ENCODE measurements at places on chromosomes 11 and 22.

DNA sequence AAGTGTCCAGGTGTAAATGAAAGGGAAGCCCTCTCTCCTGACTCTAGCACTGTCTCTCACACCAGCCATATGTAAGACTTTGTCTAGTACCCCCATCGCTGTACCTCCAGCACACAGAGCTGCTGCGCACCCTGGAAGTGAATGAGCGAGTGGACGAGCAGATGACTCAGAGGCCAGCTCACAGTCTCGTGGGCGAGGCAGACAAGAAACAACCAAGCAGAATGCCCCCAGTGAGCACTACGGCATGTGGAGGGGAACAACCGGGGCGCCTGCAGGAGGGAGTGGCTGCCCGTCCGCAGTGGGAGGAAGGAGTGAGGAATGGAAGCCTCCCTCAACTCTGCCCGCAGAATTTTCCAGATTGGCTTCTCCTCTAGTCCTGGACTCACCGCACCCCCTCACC is 46.4 kb downstream of the MCM5 start:
- ATAC-seq = peak; percentile 92

DNA sequence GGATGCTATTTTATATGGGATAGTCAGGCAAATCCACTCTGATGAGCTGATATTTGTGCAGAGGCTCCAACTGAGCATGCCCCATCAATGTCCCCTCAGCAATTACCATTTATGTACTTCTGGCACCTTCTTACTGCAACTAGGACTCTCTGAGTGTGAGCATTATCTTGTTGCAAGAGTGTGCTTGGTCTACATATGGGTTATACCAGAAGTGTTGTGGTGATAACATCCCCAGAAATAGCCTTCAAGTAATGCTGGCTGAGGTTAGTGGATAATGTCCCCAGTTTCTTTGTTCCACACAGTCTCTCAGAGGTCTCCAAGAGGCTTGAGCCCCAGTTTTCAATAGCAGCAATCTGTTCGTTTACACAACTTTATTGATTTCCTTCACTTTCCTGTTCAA is 408.6 kb downstream of the JRKL start:
- no peak for ATAC-seq

DNA sequence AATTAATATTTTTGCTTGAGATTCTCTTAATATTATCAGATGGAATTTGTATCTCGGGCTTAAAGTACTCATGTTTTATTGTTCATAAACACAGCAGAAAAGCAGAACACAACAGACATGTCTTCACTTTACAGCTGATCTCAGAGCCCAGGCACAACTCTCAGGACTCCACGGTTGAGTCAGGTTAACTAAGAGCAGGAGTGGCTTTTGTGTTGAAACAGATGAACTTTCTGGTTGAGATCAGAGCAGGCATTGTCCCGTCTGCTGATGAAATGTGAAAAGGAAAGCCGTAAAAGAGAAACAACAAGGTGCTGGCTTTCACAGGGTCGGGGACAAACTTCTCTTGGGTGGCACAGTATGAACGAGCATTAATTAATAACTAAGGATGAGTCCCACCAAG is 49.0 kb downstream of the JHY start:
- ATAC-seq = no peak

- peak; percentile 29 for ATAC-seq
Observed at GRCh38 chr11:95231881-95232605, 1.0 kb upstream of the SESN3 start.

- no peak for ATAC-seq
Observed at GRCh38 chr22:49667236-49667635, 160.4 kb downstream of the BRD1 start.

- no peak for ATAC-seq
Observed at GRCh38 chr11:100785148-100785983, 98.3 kb downstream of the ARHGAP42 start.

DNA sequence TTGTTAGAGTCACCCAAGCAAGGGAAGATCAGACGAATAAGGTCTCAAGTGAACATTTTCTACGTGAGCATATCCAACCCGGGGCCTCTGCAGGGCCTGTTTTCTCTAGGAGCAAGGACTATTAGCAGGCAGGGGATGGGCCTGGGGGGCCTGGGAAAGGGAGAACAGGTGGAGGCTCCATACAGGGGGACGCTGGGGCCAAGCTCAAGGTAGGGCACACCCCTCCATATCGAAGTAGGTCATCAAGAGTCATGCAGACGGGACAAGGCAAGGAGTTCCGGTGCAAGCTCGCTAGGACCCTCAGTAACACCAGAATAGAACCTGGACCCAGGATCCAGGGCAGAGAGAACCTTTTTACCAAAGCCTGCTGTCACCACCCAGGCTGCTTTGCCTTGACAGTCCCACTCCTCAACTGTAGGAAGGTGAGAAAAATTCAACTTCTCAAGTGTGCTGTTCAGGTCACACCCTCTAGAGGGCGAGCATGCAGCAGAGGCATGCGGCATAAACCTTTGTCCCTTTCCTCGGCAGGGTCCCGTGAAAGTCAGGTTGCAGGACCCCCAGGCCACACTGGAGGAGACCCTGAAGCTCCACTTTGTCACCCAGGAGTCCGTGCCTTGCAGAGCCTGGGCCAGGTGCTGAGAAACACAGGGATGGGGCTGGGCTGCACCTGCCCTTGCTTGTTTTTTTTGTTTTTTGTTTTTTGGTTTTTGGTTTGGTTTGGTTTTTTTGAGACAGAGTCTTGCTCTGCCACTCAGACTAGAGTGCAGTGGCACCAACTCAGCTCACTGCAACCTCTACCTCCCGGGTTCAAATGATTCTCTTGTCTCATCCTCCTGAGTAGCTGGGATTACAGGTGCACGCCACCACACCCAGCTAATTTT is 8.6 kb upstream of the APOBEC3B start:
- ATAC-seq = no peak

- peak; percentile 42 for ATAC-seq
Observed at GRCh38 chr11:104967534-104968354, 630 bp downstream of the CASP4 start.

GRCh38 chr22:20116376-20116950 is 559 bp downstream of the RANBP1 start:
- ATAC-seq = peak; percentile 5

DNA sequence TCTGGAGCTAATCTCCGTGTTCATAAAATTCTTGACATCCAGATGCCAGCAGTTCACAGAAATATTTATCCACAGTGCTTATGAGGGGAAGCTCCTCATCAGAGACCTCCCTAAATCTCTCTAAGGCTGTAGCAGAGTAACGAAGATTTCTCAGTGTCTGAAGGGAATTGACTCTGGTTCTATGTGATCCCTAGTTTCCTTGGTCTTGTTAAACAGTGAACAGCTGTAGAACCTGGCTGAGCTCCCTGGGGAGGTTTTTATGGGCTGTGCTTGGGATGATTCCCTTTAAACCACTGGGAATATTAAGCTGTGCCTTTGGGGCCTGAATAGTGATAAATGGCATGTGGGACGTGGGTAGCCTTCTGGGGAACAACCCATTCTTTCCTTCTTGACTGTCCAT is 43.7 kb upstream of the ARHGAP20 start:
- no peak for ATAC-seq

DNA sequence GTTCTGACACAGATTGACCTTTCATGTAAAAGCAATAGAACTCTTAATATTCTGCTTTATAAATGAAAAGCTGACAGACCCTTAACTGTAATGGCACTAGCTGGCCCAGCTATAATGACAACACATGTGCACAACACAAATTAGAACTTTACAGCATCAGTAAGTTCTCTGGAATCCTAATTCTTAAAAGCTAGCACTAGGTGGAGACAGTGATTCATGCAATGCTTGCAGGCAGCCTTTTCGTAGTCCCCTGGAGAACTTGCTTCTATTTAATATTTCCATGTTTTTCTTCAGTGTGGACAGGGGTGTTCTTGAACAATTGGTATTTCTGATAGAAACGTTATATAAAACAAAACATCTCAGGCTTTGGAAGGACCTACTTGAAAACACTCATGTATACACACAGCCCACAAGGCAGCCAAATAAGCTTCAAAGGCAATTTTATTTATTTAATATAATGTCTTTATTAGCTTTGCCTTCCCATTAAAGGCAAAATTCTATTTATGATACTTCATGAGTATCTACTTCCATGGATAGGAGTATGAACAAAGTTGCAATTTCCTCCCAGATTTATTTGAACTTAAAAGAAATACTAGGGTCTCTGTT is 374.3 kb upstream of the MPPED2 start:
- ATAC-seq = peak; percentile 77

GRCh38 chr11:16781936-16782919 is 43.8 kb downstream of the C11orf58 start:
- ATAC-seq = no peak

- ATAC-seq = no peak
Observed at GRCh38 chr11:127790592-127790991, 790.0 kb upstream of the KIRREL3 start.

GRCh38 chr11:10302359-10302743 is 2.5 kb upstream of the ADM start:
- peak; percentile 9 for ATAC-seq

- peak; percentile 76 for ATAC-seq
Observed at GRCh38 chr11:18721561-18722292, 4.3 kb downstream of the IGSF22 start.

- ATAC-seq = no peak
Observed at GRCh38 chr11:102280245-102280833, 36.9 kb upstream of the BIRC3 start.

DNA sequence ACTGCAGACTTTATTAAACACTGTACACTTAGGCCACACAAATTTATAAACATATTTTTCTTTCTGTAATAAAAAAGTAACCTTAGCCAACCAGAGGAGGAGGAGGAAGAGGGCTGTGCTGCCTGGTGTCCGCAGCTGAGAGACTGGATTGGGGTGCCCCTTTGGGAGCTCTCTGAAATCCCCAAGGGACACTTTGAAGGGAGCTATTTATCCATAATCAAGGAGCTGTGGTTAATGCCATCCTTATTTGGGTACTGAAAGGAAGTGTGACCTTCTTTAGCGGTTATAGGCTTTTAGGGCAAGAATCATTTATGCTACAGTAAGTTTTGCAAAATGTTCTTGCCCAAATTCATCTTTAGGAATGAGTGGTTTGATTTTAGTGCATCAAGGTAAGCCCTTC is 125.8 kb downstream of the RASSF10 start:
- no peak for ATAC-seq

DNA sequence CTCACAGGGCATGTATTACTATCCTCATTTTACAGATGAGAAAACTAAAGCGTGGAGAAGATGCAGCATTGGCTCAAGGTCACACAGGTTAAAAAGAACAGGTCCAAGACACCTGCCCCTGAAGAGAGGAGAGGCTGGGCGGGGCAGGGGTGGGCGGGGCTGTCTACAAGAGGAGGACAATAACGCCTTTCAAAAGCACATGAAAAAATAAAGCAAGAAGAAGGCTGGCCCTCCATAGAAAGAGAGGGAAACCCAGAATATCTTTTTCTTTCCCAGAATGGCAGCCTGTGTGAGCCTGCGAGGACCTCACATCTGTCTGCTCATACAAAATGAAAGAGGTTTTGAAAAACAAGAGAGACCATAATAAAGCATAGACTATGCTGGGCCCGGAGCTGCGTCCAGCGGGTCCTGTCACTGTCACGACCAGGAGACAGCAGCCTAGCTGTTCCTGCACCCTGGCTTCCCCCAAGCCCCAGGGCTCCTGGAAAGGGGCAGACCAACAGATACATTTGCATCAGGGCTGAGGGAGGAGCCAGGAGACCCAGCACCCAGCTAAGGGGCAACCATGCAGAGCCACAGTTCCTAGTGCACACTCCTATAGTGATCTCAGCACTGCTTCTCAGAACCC is 61.6 kb downstream of the DSCAML1 start:
- no peak for ATAC-seq

- no peak for ATAC-seq
Observed at GRCh38 chr11:20467487-20468185, 80.1 kb downstream of the PRMT3 start.

DNA sequence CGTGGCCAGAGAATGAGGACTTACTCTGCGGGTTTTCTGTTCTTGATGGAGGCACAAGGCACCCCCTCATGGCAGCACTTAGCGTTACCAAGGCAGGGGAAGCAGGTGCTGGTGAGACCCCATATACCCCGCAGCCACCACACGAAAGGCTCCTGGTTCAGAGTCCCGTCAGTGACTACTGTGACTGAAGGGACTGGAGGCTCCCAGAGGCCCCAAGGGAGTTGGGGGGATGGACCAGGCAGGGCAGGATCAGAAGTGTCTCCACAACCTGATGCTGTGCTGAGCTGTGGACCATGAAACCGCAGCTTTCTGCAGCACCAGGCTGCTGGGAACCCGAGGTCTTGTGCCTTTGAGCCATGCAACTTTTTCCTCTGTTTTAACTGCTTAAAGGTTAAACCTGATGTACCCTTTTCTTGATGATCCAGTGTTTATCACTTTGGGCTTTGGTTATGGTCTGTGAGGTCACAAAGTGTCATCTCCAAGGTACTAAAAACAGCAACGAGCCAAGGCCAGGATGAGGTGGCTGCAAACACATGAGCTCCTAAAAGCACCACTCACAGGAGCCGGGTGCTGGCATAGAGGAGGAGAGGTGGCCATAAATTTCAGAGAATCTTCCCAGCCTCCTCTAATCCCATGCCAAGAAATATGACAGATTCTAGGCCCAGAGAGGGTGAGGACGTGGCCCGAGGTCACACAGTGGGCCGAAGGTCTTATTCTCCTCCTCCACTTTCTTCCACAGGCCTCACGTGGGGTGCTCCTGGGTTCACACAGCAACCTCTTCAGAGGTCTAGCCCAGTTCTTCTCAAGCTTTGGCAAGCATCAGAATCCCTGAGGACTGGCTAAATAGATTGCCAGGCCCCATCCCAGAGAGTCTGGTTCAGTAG is 4.2 kb upstream of the LRRC32 start:
- no peak for ATAC-seq

GRCh38 chr22:26170112-26170492 is 840 bp downstream of the SEZ6L start:
- ATAC-seq = no peak

DNA sequence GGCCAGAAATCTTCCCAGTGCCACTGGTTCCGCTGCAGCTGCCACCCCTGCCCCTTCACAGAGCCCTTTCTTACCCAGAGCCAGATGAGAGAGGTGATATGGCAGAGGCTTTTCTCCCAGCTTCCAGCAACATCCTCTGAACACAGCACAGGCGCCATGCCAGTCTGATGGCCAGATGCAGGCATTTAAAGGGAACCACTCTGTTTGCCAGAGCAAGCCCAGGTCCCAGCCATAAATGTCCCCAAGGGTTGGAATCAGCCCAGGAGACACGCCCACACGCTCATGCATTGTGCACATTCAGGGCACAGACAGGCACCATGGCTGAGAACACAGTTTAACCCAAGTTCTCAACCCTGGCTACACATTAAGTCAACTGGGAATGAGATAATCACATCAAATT is 114.3 kb upstream of the CSNK2A3 start:
- ATAC-seq = peak; percentile 46

GRCh38 chr22:43849731-43850130 is 12.6 kb downstream of the SULT4A1 start:
- no peak for ATAC-seq

GRCh38 chr22:32329202-32329645 is 28.4 kb upstream of the RFPL3 start:
- ATAC-seq = no peak

Measured in SK-N-SH treated with all-trans-retinoic acid at 6 μM for 48 hours (cell line).